ENCODE measurements at places on chromosomes 2 and 18.

- no peak for DNase-seq
These were observed 25.8 kb downstream of the FARP2 start for GRCh38 chr2:241381872-241382271.

DNA sequence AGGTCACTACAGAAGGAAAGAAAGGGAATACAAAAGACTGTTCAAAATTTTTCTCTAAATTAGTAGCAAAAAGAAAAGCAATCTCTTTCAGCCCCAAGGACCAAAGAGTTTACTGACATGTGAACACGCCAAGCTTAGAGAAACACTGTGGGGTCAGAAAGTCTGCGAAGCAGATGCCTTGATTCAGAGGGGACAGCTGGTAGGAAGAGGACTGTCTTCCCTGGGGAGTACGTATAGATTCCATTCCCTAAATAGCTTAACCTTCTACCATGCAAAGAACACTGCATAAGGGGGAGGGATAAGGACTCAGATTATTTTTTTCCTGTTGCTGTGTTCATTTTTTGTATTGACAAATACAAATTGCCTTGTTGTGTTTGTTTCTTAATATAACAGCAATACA lies 96.1 kb downstream of the IRS1 start:
- peak; percentile 86 for DNase-seq

DNA sequence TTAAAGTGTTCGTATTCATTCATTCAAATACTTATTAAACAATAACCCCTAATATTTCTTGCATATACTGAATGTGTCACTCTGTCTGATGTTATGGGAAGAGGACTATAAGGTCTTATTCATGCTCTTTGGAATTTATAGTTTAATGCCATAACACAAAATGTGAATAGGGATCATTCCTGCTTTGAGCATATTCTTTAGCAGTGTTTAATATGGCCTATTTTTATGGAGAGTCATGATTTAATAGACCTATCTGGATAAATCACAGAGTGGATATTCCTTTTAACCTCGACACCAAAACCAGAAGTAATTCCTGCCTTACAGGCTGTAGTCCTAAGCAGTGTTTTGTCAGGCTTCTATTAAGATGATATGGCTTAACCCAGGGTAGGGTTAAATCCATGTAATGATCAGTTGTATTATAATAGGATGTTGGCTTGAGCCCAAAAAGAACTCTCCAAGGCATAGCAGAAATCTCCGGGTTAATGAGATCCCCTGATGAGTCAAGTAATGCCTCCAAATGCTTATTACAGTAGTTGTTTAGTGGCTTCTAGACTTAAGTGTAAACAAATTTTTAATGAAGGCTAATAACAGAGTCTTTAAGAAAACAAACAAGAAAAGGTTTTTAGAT lies 54.3 kb downstream of the GULP1 start:
- DNase-seq: no peak

GRCh38 chr2:231326404-231326803 lies 69.1 kb upstream of the B3GNT7 start:
- no peak for DNase-seq

DNA sequence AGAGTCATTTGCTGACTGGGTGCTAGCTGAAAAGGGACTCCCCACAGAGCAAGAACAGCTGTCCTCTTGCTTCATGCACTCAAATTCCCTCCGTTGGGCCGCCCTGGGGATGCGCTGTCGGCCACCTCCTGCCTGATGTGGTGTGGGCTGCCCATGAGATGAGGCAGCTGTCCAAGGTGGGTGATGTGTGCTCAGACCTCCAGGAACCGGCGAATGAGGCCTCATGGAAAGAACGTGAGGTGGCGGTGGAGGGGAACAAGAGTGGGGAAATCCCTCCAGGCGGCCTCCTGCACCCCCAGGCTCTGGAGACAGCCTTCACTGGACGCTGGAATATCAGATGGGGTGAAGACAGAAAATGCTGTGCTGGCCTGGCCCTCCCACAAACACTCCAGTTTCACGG lies 79.8 kb downstream of the LONRF2 start:
- DNase-seq: no peak

- DNase-seq: no peak
These were observed 10.7 kb upstream of the RMDN2 start for GRCh38 chr2:37914340-37914739.

- no peak for DNase-seq
These were observed 255.5 kb downstream of the CDH2 start for GRCh38 chr18:27921392-27921791.

DNA sequence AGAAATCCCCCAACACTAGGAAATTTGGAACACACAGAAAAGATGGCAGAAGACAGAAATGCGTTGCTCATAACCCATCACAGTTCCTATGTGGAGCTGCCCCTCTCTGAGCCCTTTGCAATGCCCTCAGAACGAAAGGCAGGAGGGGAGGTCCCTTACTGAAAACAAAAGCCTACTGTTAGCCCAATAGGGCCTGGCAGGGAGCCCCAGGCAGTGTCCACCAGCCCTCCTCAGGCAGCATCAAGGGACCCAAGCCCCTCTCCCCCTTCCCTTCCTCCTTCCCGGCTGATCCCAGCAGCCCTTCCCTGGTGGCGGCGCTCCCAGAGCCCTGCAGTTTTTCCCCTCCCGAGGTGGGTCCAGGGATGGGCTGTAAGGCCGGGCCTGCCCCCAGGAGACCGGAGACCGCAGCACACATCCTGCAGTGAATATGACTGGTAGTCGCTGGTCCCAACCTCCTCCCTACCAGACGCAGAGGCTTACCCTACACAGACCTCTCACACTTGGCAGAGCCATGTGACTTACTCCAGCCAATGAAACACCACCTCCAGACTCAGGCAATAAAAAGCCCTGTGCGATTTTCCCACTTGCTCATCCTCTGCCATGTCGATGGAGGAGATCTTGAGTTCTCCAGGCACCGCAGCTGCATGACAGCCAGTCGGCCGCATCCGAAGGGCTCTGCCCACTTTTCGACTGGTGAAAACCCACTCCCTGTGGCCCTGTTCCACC lies 19.4 kb upstream of the DUSP2 start:
- DNase-seq: no peak

GRCh38 chr2:102662833-102663232 lies 43.5 kb downstream of the SLC9A2 start:
- DNase-seq: no peak

DNA sequence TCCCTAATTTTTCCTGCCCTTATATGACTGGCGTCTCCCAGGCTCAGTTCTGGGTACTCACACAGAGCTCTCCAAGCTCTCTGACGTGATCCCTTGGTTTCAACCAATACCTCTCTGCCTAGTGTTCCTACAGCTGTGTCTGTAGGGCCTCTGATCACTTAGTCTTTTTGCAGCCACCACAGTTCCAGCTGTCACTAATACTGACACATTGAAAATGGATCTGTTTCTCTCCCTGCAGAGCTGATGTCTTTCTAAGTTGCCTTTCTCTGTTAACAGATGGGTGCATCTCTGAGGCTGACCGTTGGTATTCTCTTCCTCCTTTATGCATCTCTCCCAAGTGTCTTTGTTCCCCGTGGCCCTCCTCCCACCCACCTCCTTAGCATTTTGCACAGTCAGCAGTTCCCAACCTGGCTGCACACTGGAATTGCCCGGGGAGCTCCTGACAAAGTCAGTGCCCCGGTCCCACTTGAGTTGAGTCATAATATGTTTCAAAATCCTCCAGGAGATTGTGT lies 62.5 kb downstream of the CERS6 start:
- no peak for DNase-seq

GRCh38 chr2:23595021-23595420 lies 210.0 kb downstream of the KLHL29 start:
- no peak for DNase-seq

DNA sequence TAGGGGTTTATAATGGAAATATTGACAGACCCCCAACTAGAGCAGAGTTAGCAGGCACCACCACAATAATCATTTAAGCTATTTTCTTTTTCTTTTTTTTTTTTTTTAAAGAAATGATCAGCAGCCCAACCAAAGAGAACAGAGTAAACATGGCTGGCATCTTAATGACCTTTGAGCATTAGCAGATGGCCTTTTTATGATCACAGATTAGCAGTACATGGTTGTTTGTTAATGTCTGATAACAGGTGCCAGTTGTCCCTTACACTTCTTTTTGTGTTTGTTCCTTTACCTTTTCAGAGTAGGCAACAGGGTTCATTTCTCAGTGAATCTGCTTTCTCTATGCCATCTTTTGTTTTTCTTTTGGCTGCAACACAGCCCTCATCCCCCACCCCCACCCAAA lies 747.0 kb downstream of the BCL11A start:
- no peak for DNase-seq

- no peak for DNase-seq
These were observed 33.0 kb downstream of the INPP5D start for GRCh38 chr2:233093166-233093448.

DNA sequence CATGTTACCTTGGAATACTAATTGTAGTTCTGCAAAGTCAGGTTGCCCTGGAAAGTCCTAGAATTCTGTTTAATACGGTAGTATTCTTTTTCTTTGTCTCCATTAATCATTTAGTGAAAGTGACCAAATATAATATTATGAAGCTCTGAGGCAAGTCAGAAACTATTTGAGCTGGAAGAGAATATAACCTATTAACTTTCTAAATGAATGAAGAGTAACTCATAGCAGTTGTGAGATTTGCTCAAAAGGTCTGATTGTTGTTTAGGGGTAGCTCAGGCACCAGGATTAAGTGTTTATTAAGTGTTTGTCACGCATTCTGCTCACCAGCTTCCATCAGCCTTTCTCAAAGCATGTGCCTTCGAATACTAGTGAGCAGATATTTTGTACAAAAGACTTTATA lies 46.7 kb upstream of the SERPINE2 start:
- DNase-seq: no peak

DNA sequence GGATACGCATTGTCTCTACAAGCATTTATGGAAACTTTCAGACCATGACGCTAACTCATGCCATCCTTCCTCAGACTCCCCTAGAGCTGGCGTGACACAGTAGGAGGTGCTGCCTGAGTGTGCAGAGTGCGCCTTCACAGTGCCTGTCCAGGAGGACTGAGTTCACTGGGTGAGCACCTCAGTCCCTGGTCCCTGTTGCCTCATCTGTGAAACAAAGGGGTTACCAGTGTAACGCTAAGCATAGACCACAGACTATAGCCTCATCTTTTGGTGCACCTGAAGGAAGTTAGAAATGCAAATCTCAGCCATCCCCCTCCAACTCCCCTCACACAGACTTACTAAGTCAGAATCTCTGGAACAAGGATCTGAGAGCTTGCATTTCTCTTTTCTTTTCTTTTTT lies 142.8 kb downstream of the TMEM17 start:
- no peak for DNase-seq

GRCh38 chr18:38944446-38945024 lies 1378.9 kb upstream of the CELF4 start:
- DNase-seq: no peak

GRCh38 chr2:187051350-187051749 lies 202.4 kb upstream of the ZSWIM2 start:
- no peak for DNase-seq

DNA sequence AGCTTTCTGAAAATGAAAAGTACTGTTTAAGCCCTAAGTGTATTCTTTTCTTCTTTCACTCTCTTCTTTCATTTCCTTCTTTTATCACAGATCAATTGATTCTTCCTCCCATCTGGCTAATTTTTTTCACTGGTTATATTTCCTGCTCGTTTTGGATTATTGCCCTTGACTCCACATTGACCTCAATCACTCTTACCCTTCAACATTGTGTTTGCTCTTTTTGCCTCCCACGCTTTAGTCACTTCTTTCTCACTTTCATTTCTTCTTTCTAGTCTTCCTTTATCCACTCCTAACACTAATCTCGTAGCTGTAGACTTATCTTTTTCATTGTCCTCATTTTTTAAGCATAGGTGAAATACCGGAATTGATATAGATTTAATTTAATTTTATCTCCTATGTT lies 320.3 kb upstream of the VRK2 start:
- no peak for DNase-seq

GRCh38 chr18:70376914-70377258 lies 88.0 kb downstream of the SOCS6 start:
- DNase-seq: no peak

DNA sequence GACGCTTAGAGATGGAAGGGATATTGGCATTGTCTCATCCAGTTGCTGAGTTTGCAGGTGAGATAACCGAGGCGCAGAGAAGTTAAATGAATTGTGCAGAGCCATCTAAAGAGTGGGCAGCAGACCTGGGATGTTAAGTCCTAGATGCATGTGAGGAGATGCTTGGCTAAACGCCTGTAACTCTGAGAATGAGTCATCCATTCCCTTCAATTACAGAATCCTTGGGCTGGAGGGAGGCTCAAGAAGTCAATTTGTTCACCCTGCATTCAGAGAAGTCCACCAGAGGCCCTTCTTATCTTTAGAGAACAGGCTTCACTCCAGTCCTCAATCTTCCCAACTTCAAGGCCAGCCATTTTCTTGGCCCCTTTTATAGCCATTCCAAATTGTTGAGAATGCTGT lies 1.6 kb downstream of the EHD3 start:
- no peak for DNase-seq

DNA sequence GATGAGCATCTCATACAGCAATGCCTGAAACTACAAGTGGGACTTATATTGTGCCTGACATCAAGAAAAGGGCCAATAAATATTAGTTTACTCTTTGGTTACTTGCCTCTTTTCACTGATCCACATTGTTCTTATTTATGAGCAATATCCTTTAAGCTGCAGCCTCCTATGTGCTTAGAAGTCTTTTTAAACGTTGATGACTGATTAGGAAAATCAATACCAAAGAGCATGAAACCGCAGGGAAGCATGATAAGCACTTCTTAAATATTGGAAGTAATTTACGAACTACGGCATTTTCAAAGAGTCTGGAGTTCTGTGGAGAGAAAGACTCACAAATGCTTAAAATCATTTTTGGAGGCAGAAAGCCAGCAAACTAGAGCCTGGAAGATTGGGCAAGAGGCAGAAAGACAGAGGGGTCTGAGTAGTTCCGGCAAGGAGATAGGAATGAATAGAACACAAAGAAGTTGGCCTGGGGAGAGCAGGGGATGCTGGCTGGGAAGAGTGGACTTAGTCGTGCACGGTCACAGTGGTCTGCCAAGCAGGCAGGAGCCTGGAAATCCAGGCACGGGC lies 122.6 kb upstream of the NOSTRIN start:
- DNase-seq: no peak

DNA sequence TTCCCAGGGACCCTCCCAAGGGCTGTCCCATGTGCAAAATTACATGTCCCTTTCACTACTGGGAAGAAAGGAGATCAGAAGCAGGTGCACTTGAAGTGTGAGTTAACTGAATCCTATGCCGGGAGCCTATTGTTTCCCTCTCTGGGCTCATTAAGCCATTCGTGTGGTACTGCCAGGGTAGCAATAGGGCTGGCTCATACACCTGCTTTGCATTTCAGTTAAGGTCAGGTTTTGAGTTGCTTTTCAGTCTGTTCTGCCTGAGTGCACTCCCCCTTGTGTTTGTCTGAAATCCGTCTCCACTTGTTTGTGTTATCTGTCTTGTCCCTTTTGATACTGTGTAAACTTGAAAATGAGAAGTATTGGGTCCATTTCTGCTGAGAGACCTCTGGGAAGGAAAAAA lies 1232.6 kb upstream of the NRXN1 start:
- DNase-seq: no peak

- no peak for DNase-seq
These were observed 582.8 kb downstream of the ADCYAP1 start for GRCh38 chr18:1487457-1487856.
